ENCODE measurements at places on chromosomes 2 and 18.

- DNase-seq: no peak
These were observed 23.7 kb upstream of the NRP2 start for GRCh38 chr2:205658572-205658971.

- DNase-seq: no peak
These were observed 95.9 kb downstream of the KCNJ3 start for GRCh38 chr2:154794406-154794805.

- no peak for DNase-seq
These were observed 642.3 kb upstream of the SYT4 start for GRCh38 chr18:43919551-43919950.

DNA sequence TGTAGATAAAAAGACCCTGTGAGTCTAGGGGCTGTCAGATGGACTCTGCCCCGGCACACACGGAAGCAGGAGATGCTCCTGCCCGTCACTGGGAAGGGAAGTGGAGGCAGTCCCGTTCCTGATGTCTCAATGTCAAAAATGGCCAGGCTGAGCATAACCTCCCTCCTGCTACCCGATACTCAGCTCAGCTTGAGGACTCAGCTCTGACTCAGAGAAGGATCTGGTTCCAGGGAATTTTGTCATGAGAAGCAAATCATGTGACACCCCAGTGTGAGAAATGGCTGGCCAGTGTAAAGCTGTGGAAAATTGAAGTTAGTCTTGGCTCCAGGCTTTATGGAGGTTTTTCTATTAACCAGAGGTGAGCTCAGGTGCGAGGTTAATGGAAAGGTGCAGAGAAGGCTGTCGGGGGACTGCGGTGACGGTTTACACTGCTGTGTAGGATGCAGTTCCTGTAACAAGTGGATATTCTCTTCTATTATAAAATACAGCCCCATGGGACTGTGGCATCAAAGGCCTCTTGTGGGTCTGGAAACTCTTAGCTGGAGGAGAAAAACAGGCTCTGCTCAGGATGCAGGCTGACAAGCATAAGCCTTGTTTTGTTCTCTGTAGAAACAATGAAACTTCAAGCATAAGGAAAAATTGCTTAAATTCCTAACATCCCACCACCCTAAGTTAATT lies 24.7 kb upstream of the AGAP1 start:
- no peak for DNase-seq
